ENCODE measurements at places on chromosomes 7 and 10. TPM values are rescaled to one million over a fixed set of nuclear protein-coding genes. Genes with fewer than 3 reads are reported as not detected.
A peak's percentile ranks its signal among the peaks of the same experiment; 100 is the strongest.

- no peak for DNase-seq
These were observed 85.9 kb downstream of the MAD1L1 start for GRCh38 chr7:2146676-2147472.

- no peak for DNase-seq
These were observed 71.0 kb downstream of the SVOPL start for GRCh38 chr7:138630059-138630610.

DNA sequence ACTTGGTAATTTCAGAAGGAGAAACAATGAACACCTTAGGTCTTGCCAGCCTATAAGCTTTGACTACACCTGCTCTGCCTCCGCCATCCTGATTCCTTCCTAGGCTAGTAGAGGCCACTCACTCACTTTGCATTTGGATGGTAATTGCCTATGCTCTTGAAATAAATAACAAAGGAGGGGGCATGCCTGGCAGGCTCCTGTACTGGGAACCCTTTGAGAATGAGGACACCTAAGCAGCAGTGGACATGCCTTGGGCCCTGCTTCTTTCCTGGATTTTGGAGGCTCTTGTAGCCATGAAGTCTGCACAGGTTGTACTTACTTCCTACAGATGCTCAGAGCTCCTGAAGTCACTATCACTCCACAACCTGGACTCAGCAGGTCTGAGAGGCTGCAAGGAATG lies 65.8 kb downstream of the BLNK start:
- DNase-seq, result no peak

The CNNM1 gene
- 0.09 TPM for total RNA-seq

- DNase-seq, result no peak
These were observed 1160.8 kb downstream of the REEP3 start for GRCh38 chr10:64682043-64682442.

- peak; percentile 60 for DNase-seq
These were observed 90.9 kb upstream of the PIP4K2A start for GRCh38 chr10:22805304-22805703.

DNA sequence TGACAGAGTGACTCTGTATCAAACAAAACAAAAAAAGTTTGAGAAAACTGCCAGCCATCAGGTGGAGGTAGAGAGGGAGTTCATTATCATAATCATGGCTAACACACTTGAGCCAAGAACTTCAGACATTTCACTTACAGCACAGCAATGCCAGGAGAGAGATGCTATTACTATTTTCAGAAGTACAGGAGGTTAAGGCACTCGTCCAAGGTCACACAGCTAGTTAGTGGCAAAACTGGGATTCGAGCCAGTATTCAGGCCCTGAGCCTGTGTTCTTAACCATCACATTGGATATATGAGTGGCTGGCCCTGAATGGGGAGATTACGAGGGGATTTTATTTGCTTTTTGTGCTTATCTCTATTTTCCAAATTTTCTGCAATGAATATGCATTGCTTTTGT lies 24.8 kb upstream of the UNC5B start:
- peak; percentile 12 for DNase-seq

The NXPH1 gene
- not detected for total RNA-seq

DNA sequence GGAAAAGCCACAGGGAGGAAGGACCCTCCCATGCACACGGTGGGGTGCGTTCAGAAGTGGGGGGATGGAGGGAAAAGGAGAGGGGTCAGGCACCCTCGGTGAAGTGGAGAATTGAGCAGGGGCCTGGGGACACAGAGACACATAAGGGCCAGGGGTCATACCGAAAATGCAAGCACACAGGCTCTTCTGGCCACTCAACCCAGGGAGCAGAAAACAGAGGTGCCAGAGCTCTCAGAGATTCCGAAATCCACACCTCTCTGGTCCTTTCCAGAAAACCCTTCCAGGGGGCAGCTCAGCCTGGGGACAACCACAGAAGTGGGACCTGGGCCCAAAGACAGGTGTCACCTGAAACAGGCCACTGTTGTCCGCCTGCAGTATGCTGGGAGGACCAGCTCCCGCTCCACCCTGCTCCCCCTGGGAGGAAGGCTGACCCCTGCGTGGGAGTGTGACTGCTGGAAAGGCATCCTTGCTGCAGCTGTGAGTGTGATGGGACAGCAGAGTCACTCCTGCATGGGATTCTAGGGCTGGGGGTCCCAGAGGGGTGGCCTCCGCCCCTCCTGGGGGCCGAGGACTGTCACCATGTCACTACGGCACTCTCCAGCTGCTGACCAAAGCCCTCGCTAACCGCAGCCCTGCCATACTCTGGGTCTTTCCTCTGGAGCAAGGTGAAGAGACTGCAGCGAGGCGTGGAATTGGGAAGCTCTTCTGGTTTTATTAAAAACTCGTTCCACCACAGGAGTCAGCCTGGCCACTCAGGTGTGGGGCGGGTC lies 63.1 kb downstream of the TMEM209 start:
- no peak for DNase-seq

DNA sequence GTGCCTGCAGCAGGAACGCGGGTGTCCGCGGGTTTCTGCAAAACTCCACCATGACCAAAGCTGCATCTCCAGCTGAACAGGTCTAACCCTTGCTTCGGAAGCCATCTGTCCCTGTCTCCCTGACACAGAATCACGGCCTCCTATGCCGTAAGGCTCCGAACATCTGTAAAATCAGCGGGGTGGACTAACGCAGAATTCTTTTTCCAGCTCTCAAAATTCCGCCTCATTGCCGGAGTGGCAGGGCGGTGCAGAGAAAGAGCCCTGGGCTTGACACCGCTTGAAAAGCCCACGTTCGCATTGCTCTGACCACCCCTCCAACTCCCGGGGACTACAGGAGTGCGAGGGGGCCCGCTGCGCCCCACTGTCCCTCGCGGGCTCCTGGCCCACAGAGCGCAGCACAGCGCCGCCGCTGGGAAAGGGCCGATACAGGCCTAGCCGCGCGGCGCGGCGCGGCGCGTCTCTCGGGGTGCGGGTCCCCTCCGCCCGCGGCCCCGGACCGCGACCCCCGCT lies 409 bp downstream of the DNMBP start:
- peak; percentile 48 for DNase-seq

DNA sequence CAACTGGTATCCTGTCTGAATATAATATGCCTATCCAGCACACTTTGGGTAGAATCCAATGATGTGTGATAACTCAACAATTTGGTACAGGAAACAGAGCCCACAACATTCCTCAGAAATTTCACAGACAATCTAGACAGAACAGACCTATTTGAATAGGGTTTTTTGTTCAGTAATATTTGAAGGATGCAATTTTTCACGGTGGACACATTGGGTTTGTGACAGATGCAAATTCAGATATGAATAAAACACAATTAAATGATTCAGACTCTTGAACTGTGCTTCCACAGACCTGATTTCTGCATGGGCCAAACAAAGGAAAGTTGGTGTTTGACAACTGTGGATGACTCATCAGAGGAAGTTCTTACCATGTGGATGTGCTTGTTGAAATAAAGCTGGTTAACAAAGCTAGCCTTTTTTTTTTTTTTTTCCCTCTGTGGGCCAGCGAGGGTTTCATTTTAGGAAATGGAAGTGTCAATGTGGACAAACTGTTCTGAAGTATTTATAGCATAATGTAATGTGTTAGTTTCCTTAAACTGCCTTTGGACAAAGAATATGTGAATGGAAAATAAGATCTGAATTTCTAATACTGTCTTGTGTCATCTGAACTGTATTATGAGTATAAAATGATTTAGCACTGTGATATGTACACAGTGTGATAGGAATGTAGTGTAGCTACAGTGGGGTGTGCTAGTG lies 43.2 kb upstream of the FAM133B start:
- DNase-seq, result peak; percentile 94

- DNase-seq, result no peak
These were observed 493.1 kb downstream of the REEP3 start for GRCh38 chr10:64014281-64014680.

DNA sequence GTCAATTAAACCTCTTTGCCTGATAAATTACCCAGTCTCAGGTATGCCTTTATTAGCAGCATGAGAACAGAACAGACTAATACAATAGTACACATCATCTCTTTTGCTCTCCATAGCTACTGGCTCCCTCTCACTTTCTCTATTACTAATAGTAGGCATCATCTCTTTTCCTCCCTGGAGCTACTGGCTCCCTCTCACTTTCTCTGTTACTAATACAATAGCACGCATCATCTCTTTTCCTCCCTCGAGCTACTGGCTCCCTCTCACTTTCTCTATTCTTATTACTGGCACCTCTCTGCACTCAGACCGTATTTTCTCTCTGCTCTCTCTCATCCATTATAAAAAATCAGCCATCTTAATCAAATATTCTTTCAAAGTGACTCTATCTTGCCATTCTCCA lies 37.1 kb downstream of the SLC25A13 start:
- no peak for DNase-seq

DNA sequence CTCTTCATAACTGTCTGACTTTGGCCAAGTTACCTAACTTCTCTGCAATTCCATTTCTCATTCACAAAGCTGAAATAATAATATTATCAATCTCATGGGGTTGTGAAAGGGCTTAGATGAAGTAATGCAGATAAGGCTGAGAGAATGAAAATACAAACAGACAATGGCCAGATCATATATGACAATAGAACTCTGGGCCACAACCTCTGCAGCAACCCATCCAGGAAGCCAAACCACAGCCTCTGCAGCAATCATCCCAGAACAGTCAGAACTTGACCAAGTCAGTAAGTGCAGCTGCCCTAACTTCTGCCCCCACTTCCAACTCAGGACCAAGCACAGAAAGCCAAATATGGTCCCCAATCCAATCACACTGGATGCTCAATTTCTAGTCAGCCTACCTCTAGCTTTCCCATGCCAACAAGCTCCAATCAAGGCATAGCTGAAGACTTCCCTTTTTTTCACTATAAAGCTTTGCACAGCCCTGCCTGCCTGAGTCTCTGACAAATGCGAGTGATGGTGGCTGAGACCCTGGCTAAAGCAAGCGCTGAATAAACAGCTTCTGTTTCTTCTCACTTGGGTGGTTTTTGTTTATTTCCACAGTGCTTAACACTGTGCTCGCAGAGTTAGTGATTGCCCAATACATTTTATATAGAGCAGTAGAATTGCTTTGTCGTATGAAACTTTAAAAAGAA lies 34.8 kb upstream of the TNPO3 start:
- DNase-seq, result peak; percentile 69

DNA sequence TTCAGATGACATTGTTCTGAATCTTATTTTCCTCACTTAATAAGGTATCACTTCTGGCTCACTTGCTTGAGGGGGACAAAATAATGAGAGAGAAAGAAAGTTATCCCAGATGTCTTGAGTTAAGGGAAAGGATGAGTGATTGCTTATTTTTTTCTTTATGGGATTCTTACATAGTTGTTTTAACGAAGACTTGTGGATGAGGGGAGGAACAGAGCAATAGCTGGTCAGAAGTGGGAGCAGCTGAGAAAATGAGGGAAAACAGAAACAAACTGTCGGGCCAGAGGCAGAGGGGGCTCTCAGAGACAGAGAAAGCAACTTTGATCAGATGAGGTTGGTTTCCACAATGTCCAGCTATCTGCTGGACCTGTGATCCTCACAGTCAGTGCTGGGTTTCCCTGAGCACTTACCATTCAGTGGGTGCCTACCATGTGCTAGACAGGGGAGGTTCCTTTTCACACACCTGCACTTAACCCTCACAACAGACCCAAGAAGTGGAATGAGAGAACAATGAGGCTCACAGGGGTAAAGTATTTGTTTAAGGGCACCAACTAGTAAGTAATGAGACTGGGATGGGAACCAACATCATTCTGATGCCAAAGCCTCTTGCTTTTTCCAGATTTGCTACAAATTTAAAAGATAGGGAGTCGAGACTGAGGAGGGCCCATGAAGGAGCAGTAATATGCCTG lies 64.2 kb downstream of the BICC1 start:
- peak; percentile 17 for DNase-seq

DNA sequence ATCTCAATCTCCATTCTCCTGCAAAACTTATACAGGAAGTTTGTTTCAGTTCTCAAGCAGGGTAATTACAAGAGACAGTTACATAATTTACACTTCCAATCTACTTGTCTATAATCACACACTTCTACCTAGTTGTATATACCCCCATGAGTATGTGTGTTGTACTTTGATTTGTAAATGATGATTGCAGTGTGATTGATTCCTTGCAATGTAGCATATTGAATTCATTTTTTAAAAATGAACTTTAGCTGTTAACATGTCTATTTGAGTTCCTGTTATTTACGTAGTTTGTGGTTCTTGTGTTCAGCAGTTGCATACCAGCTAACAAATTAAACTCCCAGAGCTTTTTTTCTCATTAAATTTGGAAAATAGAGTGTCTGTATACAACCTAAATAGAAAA lies 102.5 kb upstream of the SAMD8 start:
- DNase-seq, result no peak

GRCh38 chr10:48594803-48595538 lies 9.9 kb downstream of the ARHGAP22 start:
- DNase-seq, result no peak

DNA sequence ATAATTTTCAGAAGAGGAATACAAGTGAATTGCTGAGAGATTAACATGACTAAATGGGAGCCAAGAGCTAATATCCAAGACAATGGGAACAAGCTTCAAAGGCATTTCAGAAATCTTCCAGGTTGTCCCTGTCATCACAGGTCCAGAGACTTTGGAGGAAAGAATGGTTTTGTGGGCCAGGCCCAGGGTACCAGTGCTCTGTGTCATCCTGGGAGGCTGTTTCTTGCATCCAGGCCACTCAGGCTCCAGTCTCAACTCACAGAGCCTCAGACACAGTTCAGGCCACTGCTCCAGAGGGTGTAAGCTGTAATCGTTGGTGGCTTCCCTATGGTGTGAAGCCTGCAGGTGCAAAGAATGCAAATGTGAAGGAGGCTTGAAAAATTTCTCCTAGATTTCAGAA lies 170.4 kb upstream of the NRG3 start:
- no peak for DNase-seq

GRCh38 chr7:21099955-21100354 lies 313.3 kb upstream of the SP8 start:
- no peak for DNase-seq

The INHBA gene
- 20.0 TPM for total RNA-seq

The PIK3AP1 gene
- total RNA-seq, result not detected

GRCh38 chr7:42624471-42624870 lies 287.4 kb downstream of the C7orf25 start:
- no peak for DNase-seq

- no peak for DNase-seq
These were observed 10.9 kb downstream of the OPTN start for GRCh38 chr10:13110908-13111307.

The GIMAP6 gene
- total RNA-seq, result 0.18 TPM

DNA sequence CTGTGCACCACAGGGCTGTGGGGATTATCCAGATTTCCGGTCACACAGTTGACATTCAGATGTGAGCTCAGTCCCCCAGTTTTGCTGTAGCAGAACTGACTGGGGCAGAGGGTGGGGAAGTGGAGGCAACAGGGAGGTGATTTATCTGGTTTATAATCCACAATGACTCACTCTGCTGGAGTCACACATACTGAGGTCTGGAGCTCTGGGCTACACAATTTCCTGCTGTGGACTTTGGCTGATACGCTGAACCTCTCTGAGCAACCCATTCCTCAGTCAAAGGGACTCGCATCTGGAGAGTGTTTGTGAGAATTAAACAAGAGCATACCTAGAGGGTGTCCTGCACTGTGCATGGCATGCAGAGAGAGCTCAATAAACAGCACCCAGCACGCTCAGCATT lies 64.8 kb upstream of the PLPP4 start:
- no peak for DNase-seq
